RKO (cell line): ENCODE measurements at places on chromosomes 4 and X.

DNA sequence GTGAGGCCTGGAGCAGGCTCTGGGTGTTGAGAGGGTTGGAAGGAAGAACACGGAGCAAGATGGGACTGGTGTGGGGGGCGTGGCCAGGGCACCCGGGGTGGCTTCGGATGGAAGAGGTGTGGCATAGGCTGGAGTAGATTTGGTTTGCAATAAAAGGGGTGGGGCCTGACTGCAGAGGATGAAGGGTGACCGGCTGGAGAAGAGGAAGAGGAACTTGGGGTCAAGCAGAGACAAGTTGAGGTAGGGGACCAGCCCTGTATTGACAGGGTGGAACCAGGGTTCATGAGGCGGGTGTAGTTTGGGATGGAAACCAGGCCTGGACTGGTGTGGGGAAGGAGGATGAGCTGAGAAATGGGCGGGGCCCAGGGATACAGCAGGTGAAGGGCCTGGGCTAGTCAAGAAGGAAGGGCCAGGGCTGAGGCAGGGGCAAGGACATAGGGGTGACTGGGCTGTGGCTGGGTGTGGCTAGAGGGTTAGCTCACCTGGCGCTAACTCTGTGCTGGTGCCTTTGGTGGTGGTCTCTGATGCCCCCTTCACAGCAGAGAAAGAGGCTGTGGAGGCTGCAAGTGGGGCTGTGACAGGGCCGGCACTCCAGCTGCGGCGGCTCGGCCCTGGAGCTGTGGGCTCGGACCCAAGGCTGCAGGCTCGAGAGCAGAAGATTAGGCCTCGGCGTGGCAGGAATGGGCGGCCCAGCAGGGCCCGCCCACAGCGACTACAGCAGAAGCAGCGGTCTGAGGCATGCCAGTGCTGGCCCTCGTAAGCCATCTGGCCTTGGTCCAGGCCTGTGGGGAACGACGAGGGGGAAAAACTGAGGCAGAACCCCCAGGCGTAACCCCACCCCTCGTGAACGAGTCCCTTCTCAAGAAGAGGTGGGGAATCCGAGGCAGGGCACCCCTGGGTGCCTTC is 5.0 kb downstream of the PLP2 start:
- no peak for DNase-seq

- DNase-seq, result no peak
Observed at GRCh38 chrX:10519761-10520160, 100.6 kb downstream of the MID1 start.

DNA sequence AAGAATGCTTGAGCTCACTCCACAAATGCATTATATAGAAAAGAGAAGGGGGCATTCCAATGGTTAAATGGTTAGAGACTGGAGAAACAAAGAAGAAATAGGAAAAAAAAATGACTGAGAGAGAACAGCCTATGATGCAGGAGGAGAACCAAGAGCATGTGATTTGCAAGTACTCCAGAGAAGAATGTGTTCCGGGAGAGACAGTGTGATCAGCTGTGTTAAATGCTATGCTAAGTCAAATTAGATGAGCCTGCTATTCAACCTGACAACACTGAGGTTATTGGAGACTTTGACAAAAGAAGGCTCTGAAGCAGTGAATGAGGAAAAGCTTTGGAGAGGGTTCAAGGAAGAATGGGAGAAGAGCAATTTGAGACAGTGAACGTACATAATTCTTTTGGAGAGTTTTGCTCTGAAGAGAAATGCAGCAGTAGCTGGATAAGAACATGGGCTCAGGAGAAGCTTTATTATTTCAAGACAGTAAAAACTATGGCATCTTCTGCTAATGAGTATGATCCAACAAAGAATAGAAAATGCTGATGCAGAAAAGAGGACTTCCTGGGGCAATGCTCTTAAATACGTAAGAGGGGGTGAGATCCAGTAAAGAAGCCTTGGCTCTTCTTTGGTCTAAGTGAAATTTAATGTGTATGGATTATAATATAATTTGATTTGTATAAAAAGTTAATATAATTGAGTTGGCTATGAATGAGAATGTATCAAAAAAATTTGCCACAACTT is 66.3 kb downstream of the PPP3CA start:
- no peak for DNase-seq

DNA sequence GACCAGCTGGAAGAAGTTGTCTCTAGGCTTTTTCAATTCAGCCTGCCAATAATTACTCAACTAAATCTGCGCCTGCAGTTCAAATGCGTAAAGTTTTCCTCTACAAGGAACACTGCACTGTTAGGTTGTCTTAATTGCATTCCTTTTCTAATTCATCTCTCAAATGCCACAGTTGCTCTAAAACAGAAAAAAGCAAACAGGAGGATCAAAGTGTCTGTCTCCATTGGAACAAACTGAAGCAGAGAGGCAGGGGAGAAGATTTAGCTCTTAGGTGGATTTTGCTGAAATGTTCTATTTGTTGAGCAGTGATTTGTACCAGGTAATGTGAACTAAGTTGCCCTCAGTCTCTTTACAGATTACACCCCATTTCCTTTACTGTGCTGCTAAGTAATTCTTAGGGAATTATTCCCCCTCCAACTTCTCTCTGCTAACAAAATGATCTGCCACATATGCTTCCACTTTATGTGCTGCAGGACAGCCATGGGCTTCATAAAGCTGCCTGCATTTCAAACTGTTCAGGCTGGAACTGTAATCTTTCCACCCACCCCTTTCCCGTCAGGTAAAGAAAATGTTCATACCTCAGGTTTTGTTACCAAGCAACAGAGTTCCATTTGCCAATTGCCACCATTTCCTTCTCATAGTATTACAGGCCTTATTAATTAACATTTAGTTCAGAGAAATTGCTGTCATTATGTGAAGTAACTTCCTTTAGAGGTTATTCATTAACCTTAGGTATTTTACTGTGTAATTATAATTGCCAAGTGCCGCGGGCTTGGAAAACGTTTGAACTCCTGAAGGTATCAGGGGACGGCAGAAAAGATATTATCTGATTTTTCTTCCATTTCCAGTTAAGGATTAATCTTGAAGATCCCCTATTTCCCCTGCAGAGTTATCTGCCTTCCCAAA is 149.3 kb downstream of the SPRY1 start:
- no peak for DNase-seq

DNA sequence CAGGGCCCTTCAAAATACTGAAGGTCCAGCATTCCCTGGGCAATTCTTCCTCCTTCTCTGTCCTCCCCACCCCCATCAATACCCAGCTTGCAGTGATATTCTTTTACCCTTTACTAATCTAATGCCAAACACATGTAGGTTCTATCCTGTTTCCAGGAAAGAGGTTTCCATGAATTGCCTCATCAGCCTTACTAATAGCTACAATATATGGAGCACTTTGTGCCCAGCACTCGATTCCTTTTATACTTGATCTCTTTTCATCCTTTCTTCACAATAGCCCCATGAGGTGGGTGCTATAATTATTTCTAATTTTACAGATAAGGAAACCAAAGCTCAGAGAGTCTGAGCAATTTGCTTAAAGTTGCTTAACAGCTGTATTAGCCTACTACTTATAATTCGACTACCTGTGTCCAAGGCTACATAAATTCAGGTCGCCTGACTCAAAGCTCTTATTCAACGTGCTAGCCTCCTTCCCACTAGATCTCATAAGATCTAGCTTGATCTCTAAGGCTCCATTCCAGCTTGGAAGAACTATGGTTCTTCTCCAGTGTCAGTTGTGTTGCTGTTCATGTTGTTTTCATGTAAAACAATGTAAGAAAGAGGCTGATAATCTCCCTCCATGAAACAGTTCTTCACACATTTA is 229.6 kb upstream of the PGRMC2 start:
- DNase-seq, result no peak

DNA sequence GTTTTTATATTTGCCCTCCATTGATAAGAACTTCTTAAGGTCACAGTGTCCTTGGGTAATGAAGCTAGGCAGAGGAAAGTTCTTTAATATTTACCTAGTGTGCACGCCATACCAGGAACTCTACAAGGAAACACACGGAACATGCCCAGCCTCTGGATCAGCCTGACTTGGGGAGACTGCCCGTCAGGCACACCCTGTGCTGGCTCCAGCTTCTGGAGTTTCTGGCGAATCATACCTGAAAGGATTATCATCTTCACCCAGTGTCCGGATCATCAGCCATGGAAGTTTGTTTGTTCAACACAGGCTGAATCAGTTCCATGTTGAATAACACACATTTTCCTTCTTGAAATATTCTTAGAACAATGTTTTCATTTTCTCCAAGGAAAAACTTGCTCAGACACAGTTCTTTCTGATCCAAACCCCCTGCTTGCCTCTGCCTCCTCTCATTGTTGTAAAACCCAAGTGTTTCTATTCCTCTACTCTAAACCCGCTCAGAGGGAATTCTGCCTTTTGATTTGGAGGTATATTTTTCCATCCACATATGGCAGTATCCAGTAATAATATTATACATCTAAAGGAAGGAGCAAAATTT is 176.7 kb downstream of the SHROOM3 start:
- DNase-seq, result no peak

DNA sequence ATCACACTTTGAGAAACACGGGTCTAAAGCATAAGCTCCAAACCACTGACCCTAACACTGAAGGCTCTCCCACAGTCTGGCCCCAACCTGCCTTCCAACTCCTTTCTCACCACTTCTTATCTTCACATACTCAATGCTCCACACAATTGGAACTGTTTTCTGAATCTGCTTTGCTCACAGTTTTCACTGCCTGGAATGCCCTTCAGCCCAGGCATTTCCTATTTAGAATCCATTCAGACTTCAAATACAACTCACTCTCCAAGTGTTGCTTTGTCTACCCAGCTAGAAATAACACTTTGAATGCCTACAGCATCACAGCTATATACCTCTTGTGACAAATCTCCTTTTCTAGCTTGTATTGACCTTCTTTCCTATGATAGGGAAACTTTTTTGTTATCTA is 10.2 kb downstream of the OTUD4 start:
- no peak for DNase-seq

GRCh38 chr4:177483271-177483670 is 41.0 kb upstream of the AGA start:
- DNase-seq, result no peak

GRCh38 chrX:17601441-17602200 is 135.7 kb upstream of the SCML1 start:
- DNase-seq, result no peak

- DNase-seq, result no peak
Observed at GRCh38 chrX:150234126-150234525, 129.0 kb upstream of the MAMLD1 start.

DNA sequence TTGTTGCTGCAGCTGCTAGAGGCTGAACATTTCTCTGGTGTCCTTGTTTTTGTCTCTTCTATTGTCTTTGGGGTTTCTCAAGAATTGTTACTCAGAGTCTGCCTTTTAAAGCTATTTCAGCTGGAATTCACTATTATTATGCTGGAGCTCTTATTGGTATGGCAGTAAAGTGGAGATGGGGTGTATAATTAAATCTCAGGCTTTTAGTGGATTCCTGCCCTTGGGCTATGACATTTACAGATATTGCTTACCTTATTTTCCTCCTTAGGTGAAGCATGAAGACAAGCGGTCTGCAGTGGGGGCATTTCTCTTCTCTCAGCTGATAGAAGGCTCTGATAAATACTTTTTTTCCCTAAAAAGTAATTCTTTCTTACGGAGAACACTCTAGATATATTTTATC is 1656.6 kb upstream of the IGFBP7 start:
- no peak for DNase-seq

DNA sequence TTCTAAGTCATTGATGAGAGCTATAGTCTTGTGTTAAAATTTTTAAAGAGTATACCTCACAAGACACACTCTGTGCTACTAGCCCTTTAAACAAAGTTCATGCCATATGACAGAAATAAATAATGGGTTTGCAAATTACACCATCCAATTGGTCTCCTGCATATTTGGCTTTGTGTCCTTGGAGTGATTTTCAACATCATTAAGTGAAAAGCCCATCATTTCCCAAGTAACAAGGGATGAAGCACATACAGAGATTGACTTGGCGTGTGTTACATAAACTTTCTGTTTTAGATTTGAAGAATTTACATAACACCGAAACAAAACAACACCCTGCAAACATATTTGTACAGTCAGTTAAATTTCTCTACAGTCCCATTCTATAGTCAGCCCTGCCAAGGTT is 216.9 kb upstream of the NEIL3 start:
- DNase-seq, result no peak

DNA sequence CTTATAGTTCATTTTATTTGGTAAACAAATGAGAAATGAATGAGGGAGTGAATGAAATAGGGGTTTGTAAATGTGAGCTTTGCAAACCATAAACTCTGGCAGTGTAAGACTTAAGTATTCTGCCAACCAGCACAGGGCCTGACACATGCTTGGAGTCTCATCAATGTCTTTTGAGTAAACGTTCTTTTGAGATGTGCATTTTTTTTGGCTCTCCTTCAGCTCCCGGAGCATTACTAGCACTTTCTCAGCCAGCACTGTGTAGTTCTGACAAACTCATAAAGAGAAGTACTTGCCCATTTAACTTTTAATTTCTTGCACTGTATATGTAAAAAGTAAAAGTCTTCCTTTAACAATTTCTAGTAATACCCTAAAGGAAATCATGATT is 245.3 kb downstream of the HS3ST1 start:
- DNase-seq, result no peak

DNA sequence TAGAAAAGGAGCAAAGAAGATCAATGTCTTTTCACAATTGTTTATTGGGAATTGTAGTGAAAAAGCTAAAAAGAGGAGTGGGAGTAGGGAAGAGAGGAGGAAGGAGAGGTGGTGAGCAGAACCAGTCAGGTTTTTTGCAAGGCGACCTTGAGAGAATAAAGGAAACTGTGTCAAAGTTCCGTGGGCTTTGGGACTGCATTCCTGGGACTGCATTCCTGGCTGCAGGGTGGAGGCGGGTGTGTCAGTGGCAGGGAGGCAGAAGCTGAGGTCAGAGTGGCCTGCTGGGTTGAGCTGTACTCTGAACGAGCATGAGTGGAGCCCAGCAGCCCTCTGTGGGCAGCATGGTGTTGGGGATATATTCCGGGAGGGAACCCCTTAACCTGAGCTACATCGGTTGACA is 66.8 kb upstream of the UCP1 start:
- DNase-seq, result no peak

DNA sequence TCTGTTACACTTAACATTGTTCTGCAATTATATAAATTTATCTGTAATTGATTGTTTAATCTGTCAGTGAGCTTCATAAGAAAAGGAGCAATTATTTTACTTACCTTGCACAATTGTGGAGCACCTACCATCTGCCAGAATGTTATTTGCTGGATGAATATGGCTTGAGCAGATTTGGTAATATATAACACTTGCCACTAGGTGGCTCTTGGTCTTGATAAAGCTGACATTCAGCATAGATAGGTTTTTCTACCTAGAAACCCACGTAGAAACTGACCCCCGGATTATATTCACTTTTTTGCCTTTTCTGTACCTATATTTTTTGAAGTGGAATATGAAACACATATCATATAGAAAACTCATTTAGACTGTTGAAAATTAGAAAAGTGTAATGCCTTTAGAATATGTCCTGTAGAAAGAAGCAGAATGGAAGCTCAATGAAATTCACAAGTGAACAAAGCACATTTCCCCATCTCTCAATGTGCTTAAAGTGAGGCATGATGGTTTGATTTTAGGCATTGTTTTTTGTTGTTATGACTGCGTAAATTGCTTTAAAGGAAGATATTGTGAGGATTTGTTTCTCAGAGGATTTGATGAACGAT is 9.5 kb downstream of the RBPJ start:
- DNase-seq, result peak; percentile 81
